ENCODE measurements at places on chromosomes 6 and 20.

- DNase-seq, result no peak
Observed at GRCh38 chr6:70150521-70150920, 152.4 kb downstream of the COL9A1 start.

DNA sequence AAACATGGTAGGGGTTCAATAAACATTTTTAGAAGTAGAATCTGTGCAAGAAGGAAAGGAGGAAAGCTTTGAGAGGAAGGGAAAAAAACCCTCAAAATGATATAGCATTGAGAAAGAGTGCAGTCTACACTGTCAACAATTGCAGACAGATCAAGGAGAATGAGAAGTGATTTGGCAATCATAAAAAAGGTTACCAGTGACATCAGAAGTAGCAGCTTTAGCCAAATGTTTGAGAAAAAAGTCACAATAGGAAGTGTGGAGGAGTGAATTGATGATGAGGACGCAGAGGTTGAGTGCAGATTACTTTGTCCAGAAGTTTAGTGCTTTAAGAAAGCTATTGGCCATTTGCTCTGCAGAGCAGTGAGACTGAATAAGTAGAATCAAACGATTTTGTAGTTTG lies 155.0 kb downstream of the GJA1 start:
- no peak for DNase-seq

DNA sequence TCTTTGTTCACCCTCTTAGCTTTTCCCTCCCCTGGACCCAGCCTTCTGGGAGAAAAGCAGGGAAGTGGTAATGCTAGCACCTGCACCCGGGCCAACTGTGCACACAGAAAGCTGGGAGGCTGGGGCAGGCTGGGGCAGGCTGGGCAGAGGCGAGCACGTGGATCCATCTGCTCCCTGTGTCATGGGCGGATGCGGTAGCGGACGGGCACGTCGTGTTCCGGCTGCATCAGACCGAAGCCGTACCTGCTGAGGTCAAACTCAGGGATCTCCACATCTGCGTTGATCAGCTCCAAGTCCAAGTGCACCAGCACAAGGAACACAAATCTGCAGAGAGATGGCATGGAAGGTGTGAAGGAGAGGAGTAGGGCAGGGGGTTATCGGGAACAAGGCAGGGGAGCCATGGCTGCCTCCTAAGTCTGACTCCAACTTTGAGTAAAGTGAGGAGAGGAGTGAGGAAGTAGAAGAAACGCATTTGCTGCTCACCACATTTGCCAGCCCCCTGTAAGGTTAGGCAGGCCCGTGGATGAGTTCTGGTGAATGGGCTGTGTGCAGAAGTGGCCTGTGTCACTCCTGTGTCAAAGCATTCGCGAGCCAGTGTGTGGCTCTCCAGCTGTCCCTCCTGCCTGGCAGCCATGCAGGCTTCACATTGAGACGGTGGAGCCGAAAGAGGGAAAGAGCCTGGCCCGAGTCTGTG lies 25.4 kb upstream of the KCNB1 start:
- DNase-seq, result no peak

DNA sequence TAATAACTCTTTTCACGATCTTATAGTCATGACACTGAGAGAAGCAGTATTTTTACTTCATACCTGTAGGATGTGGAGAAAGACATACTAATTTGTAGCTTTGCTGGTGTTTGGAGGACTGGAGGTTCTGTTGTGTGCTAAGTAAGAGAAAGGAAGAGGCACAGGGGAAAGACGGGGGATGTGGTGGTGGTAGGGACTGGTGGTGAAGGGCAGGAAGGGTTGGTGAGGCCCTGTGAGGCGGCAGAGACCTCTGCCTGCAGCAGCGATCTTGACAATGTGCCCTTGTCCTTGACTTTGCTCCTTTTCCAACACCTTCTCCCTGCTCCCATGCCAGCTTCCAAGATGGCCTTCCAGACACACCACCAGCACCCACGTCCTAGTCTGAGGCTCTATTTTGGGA lies 32.6 kb upstream of the MPC1 start:
- no peak for DNase-seq

GRCh38 chr6:2971420-2972218 lies at the start of gene SERPINB6:
SERPINB6 (minus strand) TSS chr6:2971567; CDS start chr6:2959332, 12,235 bp downstream.
- peak; percentile 92 for DNase-seq

Measured in Right ventricle myocardium inferior (tissue), 1 donor.